Breast epithelium (tissue), 4 donors: ENCODE measurements at places on chromosomes 5 and 9. TPM values are rescaled to one million over a fixed set of nuclear protein-coding genes. Genes with fewer than 3 reads are reported as not detected.

DNA sequence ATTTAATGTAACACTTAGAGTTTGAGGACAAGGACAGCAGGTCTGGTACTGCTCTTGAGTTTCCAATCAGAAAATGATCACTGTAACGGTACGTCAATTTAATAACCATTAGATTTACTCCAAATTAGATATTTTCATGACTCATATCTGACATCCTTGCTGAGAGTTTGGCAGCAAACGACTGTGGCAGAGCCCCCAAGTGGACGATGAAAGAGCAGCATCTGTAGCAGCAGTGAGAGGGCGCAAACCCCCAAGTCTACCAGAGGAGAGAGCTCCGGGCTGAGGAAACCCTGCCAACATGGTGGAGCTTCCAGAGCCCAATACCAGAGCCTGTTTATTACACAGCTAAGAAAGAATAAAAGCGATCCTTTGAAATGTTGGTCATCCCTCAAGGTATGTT is 73.2 kb upstream of the EPB41L4A start:
- H3K36me3 ChIP-seq, result no peaks in the 10 kb centered on the region
- DNase-seq, result peak; percentile 58
- H3K27me3 ChIP-seq, result no peaks in the 10 kb centered on the region
- H3K4me3 ChIP-seq, result no peak overlapping the region
- H3K27ac ChIP-seq, result no peak overlapping the region

GRCh38 chr5:126508251-126508961 is 85.2 kb downstream of the GRAMD2B start:
- DNase-seq, result no peak
- H3K36me3 ChIP-seq, result no peaks in the 10 kb centered on the region
- H3K27ac ChIP-seq, result peak overlapping the region; percentile 71
- H3K4me1 ChIP-seq, result peaks cover 8% of the 10 kb centered on the region

DNA sequence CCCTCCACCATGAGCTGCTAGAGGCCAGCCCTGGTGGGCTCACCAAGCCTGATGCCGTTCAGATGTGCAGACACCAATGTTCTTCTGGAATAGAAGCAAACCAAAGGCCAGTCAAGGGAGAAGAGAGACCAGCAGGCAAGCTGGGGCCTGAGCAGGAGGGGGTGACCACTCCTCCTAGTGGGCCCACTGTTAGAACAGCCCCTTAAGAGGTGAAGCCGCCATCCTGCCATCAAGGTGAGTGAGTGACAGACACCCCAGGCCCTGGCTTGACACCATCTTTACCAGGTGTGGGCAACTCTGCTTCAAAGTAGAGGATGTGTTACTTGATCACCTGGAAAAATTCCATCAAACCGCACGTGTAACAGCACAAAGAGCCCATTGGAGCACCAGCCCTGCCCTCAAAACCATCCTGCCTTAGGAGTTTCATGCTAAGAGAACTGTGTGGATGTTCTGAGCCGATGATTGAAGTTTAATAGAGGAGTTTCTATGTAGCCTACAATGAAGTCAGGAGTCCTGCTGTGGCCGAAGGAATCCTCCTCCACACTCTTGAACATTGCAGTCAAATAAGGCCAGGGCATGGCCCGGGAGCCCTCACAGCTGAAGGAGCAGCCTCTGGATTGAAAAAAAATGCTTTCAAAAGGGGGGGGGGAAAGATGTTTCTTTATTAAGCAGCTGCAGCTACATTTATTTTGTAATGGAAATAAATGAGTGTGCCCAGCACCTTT is 20.8 kb downstream of the AMBP start:
- no peaks in the 10 kb centered on the region for H3K27me3 ChIP-seq
- H3K36me3 ChIP-seq, result no peaks in the 10 kb centered on the region
- H3K27ac ChIP-seq, result no peak overlapping the region
- H3K4me3 ChIP-seq, result no peak overlapping the region
- peak; percentile 9 for DNase-seq

GRCh38 chr9:106883626-106884190 is 20.7 kb downstream of the ZNF462 start:
- H3K36me3 ChIP-seq, result no peaks in the 10 kb centered on the region
- H3K4me1 ChIP-seq, result peaks cover 4% of the 10 kb centered on the region
- DNase-seq, result no peak

GRCh38 chr9:124137944-124138335 is 119.8 kb upstream of the NEK6 start:
- H3K27me3 ChIP-seq, result no peaks in the 10 kb centered on the region
- no peaks in the 10 kb centered on the region for H3K36me3 ChIP-seq
- H3K27ac ChIP-seq, result no peak overlapping the region
- DNase-seq, result no peak
- H3K4me1 ChIP-seq, result no peaks in the 10 kb centered on the region
- no peak overlapping the region for H3K4me3 ChIP-seq

DNA sequence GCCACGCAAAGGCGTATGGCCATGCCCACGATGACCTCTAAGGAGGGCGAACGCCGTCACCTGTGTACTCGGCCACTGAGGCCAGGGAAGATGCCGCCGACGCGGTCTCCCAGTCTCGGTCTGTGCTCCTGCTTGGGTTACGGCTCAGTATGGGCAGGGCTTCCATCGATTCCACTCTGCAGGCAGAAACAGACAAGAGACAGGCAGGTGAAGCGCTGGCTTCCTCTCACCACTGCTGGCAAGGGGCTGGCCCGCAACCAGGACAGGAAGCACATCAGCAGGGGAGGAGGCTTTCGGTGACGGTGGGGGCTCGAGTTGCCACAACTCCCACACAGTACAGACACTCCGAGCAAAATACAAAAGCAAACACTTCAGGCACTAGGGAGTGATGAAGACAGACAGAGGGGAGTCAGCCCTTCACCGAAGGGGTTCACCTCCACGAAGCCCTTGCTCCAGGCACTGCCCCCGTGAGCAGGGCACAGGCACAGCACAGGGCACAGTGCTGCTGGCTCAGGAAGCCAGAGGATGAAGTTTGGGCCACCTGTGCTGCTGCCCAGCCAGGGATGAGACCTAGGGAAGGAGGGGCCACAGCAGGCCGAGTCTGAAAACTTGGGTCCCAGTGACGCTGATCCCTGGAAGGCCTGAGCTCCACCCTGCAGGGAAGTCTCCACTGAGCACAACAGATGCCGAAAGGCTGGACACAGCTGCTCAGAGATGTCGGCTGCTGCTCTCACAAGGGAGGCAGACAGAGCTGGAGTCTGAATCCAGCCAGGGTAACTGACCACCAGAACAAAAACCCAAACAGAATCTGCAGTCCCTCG is 91.3 kb downstream of the CAMSAP1 start:
- H3K4me1 ChIP-seq, result no peaks in the 10 kb centered on the region
- H3K36me3 ChIP-seq, result no peaks in the 10 kb centered on the region
- no peak for DNase-seq
- H3K4me3 ChIP-seq, result no peak overlapping the region
- no peak overlapping the region for H3K27ac ChIP-seq

DNA sequence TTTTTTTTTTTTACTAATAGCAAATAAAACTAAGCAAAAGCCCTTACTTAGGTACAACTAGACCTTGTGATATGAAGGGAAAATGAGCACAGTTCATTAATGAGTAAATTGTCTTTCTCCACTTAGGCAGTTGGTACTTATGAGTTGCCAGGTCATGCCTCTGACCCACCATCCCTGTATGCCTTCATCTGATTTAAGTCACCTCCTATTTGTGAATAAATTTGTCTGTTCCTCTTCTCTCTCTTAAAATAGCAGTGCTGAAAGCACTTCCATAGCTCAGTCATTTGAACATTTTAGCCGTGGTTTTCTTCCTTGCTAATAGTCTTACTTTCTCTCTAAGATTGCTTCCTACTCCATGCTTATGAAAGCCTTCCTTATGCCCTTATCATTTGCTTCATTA is 61.4 kb downstream of the SLC44A1 start:
- no peaks in the 10 kb centered on the region for H3K27me3 ChIP-seq
- H3K4me1 ChIP-seq, result no peaks in the 10 kb centered on the region
- no peak overlapping the region for H3K27ac ChIP-seq
- no peak for DNase-seq
- no peaks in the 10 kb centered on the region for H3K36me3 ChIP-seq

DNA sequence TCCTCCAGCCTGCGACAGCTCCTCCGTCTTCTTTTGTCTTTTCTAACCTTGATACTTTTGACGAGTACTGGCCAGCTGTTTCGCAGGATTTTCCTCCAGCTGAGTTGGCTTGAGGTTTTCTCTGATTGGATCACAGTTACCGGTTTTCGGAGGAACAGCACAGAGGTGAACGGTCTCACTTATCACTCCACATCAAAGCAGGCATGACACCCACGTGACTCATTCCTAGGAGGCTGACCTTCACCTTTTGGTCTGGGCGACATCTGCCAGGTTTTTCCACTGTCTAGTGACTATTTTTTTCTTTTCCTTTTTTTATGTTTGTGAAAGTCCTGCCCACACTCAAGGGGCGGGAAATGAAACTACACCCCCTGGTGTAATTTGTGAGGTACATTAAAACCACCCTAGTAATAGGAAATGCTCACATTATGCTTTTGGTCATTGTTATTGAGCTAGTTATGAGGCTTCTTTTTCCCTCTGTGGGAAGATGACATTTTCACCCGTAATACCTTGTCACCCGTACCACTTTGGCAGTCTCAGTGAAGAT is 319.2 kb downstream of the GADD45G start:
- no peaks in the 10 kb centered on the region for H3K36me3 ChIP-seq
- H3K4me3 ChIP-seq, result no peak overlapping the region
- H3K27me3 ChIP-seq, result no peaks in the 10 kb centered on the region
- H3K27ac ChIP-seq, result no peak overlapping the region
- no peak for DNase-seq

DNA sequence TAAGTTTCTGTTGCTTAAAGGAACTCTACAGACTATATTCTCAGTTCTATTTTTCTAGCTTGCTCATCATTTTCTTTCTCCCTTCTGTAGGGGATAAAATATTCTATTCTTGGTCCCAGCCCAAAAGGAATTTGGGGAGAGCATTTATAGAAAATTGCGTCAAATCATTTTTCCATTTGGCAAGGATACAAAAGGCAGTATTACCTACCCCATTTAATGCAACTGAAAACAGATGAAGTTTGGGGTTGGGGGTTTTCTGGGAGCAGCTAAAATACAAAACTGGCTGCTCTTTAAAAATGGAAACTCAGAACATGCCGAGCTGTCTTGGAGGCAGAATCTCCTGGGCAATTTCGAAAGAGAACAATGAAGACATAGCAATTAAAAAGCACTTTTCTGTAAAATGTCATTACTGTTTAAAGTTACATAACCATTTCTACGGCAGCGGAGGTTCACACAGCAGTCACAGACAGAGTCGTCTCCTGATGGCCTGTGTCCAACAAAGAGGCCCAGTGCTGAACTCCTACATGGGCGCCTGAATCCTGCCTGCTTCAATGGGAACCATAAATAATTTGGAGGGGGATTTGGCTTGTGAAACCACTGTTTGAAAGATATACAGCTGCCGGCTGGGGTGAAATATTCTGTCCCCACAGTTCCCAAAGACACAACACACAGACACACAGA is 152.4 kb downstream of the BRINP1 start:
- H3K4me1 ChIP-seq, result no peaks in the 10 kb centered on the region
- H3K4me3 ChIP-seq, result peak overlapping the region; percentile 28
- H3K27ac ChIP-seq, result peak overlapping the region; percentile 60
- no peaks in the 10 kb centered on the region for H3K27me3 ChIP-seq

C5orf24 gene
- 33.4 TPM for total RNA-seq

OMD gene
- total RNA-seq, result 39.2 TPM
